ENCODE measurements at places on chromosomes 6 and 20. TPM values are rescaled to one million over a fixed set of nuclear protein-coding genes. Genes with fewer than 3 reads are reported as not detected.

- DNase-seq, result no peak
Observed at GRCh38 chr20:46559001-46559400, 8.5 kb upstream of the OCSTAMP start.

- no peak for DNase-seq
Observed at GRCh38 chr6:113364766-113365165, 492.4 kb upstream of the MARCKS start.

The ATP6V1G2 gene
- 1.4 TPM for total RNA-seq

GRCh38 chr6:3778701-3779573 lies 27.4 kb upstream of the PXDC1 start:
- DNase-seq, result no peak

Measured in suprapubic skin (tissue), 4 donors.